Stimulated activated CD4-positive, alpha-beta T cell treated with anti-CD3 and anti-CD28 coated beads, Interleukin-1b, Interleukin-23, amount 100 ng/mL, for 4 hours (primary cell): ENCODE measurements at places on chromosomes 1 and 21.
A peak's percentile ranks its signal among the peaks of the same experiment; 100 is the strongest.

- no peak for DNase-seq
These were observed 1.2 kb upstream of the CAP1 start for GRCh38 chr1:40039245-40039756.

DNA sequence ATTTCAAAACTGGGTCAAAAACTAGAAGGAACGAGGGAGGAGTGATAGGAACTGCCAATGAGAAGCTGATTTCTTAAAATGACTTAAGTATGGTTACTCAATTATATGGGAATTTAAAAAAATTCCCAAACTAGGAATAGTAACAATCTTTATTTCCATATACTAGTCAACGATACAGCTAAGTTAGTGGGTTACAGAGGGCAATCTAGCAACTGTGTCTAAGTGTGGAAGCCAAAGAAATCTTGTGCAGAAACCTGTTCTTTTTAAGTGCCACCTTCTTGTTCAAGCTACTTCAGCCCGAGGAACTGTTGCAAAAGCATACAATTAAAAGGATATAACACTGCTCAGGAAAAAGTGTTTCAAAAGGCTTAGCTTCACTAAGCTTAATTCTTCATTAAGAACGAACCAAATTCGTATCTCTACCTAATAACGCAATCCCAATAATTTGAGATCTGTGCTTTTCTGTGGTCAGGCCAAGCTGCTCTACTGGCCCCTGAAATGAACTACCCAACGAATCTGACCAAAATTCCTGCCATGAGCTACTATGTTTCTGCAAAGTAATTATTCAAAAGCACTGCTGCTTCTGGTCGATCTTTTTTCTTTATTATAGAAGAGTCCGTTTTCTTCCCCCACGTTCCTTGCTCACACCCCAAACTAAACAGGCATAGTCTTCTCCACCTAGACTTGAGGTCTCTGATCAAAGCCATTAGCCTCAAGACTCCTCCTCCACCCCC lies 1.8 kb downstream of the USP24 start:
- no peak for DNase-seq

GRCh38 chr1:98048751-98049325 lies 128.0 kb upstream of the DPYD start:
- no peak for DNase-seq

DNA sequence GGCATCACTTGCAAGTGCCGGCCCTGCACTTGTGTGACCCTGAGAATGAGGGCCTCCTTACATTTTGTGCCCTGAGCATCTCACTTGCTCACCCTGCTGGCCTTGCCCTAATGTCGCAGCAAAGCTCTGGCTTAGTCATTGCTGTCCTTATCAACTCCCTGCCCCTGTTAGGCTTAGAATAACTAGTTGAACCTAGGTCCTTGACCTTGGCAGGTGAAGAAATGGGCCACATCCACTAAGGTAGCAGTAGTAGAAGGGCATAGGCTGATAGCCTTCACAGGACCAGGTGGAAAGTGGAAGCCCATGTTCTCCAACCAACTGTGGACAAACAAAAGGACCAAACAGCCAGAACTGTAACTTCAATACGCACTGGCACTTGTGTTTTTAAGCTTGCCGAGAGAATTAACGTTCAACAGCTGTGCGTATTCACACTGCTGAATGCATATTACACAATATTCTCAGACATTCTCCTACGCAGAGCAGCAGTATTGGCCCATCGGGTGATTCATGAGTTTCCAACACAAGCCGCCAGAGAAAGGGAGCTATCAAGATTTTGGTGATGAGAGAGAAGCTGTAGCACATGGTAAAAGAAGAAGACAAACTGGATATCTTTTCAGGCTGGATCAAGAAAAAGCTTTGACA lies 27.7 kb upstream of the PTGFRN start:
- DNase-seq, result no peak

DNA sequence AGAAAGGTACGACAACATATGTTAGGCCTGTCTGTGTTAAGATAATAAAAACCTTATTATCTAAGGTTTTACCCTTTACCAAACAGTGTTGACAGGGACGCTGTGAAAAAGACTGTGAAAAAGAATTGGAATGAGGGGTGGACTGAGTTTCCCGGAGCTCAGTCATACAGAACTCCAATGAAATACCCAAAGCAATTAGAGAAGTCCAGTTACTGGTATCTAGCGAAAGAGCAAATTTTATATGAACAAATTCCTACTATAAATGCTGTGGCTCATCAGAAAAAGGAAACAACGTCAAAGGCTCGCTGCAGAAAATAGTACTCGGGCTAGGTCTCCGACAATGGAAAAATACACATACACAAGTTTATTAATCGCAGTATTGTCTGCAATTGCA lies 708 bp upstream of the RBBP5 start:
- DNase-seq, result no peak

DNA sequence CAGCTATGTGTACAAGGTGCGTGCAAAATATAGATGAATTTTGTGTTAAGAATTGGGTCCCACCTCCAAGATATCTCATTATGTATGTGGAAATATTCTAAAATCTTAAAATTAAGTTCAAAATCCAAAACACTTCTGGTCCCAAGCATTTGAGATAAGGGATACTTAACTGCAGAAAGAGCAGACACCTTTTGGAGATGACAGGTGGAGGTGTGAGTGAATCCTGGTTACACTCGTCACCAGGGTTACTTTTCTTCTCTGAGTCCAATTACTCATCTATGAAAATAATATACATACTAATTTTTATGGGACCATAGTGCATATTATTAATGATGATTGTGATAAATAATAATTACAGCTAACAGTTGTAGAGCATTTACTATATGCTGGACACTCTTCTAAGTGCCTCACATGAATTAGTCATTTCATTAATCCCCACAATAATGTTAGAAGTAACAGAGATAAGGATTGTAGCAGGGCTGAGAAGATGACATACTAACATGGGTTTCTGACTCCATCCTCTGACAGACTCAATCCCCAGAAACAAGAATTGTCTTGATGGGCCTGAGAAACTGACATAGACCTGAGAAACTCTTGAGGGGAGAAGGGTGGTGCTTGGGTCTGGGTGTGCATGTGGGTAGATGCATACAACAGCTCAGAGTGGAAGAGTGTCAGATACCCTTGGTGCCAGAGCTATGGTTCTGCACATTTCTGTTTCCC lies 8.3 kb upstream of the FASLG start:
- no peak for DNase-seq

- no peak for DNase-seq
These were observed 49.7 kb downstream of the EEIG2 start for GRCh38 chr1:108609483-108610049.

- no peak for DNase-seq
These were observed 140.8 kb upstream of the RAB4A start for GRCh38 chr1:229130028-229130668.

GRCh38 chr1:5603353-5604104 lies 388.7 kb downstream of the NPHP4 start:
- no peak for DNase-seq

- no peak for DNase-seq
These were observed 33.1 kb downstream of the PGBD5 start for GRCh38 chr1:230392920-230393521.

GRCh38 chr1:231949277-231950091 lies 322.9 kb downstream of the DISC1 start:
- no peak for DNase-seq

- peak; percentile 42 for DNase-seq
These were observed at the start of gene CD247 for GRCh38 chr1:167518331-167518700. Gene CD247 (minus strand): TSS chr1:167518529. CDS start chr1:167518465, 64 bp downstream.

DNA sequence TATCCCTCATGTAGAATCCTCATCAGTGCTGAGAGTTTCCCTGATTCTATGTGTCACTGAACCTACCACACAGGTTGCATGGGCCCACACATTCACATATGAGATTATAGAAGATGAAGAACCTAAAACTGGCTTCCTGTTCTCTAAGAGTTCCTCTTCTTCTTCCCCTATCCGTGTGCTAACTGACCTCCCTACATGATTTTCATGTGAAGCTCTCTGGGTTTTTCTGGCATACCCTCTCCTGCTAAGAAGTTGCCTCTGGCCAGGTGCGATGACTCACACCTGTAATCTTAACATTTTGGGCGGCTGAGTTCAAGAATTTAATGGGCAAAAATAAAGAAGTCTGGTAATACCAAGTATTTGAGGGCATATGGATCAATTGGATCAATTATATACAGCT lies 5.5 kb upstream of the CD244 start:
- no peak for DNase-seq

DNA sequence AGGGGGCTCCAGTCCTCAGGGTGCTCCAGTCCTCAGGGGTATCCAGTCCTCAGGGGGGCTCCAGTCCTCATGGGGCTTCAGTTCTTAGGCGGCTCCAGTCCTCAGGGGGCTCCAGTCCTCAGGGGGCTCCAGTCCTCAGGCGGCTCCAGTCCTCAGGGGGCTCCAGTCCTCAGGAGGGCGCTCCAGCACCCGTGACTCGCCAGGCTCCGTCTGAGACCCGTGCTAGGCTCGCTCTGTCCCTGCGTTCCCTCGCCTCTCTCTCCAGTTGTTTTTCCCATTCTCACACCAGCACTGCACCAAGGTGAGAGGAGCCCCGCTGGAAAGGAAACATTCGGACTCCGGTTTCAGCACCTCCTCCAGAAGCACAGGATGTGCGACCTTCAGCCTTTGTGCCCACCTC lies 9.4 kb upstream of the OR2M2 start:
- DNase-seq, result no peak

GRCh38 chr1:199218065-199218464 lies 579.2 kb downstream of the PTPRC start:
- no peak for DNase-seq

GRCh38 chr1:224276771-224277487 lies 53.0 kb downstream of the NVL start:
- DNase-seq, result no peak

DNA sequence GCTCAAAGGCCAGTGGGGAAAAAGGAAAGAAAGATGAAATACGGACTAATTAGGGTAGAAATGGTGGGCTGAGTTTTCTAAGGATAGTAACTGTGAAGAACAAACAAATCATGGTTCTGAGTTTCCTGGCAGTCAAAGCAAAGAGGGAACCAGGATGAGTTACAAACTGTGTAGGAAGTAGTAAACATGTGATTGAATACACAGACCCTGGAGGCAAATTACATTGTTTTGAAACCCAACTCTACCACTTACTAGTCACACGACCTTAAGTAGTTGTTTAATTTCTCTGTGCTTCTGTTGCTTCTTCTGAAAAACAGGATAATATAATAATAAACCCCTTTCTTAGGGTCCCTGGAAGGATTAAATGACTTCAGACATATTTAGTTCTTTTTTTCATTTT lies 11.2 kb upstream of the LUZP1 start:
- DNase-seq, result no peak

GRCh38 chr1:181334724-181335123 lies 148.6 kb upstream of the CACNA1E start:
- no peak for DNase-seq

- no peak for DNase-seq
These were observed 22.0 kb downstream of the UBIAD1 start for GRCh38 chr1:11294951-11295350.

GRCh38 chr1:76807543-76808260 lies 59.6 kb upstream of the ST6GALNAC5 start:
- no peak for DNase-seq

DNA sequence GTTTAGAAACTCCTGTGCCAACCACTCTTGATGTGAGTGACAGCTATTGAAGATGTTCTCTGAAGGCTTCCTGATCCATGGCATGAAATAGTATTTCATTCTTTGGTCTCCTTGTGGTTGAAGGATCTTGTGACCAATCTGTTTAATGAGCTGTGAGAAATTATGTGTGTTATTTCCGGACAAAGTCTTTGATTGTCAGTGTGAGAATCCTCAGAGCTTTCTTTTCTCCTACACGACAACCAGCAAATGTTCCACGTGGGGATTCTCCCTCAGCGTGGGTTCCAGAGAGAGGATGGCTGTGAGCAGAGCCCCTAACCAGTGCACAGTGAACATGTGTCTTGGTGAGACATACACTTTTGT lies 45.0 kb upstream of the HOOK1 start:
- no peak for DNase-seq

DNA sequence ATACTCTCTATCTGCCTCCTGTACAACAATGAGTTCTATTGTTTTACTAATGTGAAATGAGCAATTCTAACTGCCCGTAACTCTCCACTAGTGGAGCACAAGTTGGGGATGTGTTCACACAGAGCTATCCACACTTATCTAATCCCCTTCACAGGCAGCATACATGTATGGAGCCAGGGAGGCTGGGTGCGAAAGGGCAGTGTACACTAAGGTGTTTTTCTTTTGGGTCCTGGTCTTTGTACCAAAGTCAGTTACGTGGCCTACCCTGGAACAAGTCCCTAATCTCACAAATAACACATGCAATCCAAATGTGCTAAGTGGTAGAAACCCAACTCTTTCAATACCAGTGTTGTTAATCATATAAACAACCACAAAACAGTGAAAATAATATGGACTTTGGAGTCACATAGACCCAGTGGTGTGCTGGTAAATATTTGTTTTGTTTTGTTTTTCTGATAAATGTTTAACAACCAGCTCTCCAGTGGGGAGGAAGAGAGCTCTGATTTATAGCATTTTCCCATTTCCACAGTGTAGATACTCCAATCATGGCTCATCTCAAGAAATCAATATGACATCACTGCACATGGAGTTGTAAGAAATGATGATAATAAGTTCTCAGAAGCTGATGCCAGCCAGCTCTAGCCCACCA lies 319.9 kb upstream of the DUSP10 start:
- DNase-seq, result no peak

DNA sequence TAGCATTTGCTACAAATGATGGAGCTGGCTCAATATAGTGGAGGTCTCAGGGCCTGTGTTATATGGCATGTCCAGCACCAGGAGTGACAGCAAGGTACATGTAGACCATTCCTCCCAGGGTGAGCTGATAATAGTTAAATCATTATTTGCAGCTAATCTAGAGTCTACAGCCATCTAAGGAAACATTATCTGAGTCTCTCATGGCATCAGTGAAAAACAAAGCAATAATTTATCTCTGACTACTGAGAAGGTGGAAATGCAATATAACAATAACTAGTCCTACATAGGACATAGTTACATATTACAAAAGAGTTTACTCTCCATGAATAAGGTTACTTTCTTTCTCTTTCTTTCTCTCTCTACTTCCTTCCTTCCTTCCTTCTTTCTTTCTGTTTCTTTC lies 143.4 kb upstream of the KCNK2 start:
- no peak for DNase-seq

GRCh38 chr1:77473690-77474089 lies 191.9 kb downstream of the AK5 start:
- no peak for DNase-seq
